ENCODE measurements at places on chromosomes 3 and 15.

DNA sequence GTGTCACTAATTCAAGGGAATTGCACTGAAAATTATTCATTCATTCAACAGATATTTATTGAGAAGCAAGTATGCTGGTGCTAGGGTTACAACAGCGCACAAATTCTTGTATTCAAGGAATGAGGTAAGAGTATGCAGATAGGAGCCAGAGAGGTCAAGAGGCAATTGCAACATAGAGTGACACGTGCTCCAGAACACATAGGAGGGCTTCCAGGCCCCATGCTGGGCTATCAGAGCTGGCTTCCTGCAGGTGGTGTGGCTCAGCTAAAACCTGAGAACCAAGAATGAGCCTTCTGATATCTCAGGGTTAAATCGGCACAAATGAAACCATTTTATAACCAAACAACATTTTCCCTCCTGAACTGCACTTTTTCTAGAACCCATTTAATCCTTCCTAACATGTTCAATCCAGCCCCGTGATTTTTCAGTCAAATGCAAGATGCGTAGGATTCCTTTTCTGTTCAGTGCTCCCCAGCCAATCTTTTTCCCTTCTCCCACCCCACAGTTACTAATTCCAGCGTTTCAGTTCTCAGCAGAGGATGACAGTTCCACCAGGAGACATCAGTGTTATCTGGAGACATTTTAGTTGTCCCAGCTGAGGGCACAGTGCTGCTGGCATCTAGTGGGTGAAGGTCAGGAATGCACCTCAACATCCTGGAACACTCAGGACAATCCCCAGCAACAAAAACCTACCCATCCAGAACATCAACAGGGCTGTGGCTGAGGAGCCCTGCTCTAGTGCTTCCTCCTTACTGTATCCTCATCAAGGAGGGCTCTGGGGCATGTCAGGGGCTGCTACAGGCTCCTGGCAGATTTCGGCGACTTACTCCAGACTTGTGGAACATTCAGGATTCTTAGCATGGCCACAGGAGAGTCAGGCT lies 13.1 kb downstream of the CCR5AS start:
- DNase-seq, result no peak

- no peak for DNase-seq
These were observed 60.9 kb upstream of the ITGA11 start for GRCh38 chr15:68492855-68493254.

DNA sequence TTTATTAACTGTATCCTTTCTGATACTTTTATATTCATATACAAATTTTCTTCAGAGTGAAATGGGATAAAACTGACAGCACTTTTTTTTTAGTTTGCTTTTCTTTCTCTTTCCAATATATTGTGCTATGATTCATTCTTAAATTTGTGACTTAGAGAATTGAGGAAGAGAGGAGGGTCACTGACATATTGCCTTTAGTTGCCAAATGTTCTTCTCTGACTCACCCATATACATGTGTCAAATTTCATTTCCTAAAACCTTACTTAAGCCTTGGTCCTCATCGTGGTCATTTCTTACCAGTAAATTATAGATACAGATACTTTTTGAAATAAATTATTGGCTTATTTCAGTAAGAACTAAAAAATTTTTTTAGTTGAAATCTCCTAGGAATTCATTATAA lies 53.9 kb downstream of the CLASP2 start:
- DNase-seq, result no peak

DNA sequence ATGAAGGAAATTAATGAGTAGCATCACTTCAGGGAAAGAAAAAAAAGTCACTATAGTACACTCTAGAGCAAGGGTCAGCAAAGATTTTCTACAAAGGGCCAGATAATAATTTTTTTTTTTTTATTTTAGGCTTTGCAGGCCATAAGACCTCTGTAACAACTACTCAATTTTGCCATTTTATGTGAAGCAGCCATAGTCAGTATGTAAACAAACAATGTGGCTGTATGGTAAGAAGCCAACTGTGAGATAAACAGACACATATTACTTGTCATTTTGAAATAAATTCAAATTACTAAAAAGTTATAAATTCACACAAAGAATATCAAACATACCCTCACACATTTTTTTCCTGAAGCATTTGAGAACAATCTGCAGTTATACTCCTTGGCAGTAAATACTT lies 40.6 kb downstream of the SCAPER start:
- DNase-seq, result no peak

DNA sequence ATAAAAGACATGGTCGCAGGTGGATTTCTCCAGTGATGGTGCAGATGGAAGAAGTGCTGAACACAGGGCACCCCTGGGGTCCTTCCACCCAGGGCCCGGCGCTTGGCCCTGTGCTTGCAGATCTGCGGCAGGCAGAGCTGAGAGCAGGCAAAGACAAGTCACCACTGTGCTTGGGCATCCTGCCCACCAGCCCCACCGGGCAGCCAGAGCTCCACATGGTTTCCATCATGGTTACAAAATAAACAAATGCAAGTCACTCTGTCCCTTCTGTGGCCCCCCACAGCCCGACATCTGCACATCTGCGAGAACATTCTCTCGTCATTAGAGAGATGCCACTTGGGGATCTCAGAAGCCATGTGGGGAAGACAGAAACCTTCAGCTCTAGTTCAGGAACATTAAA lies 37.6 kb upstream of the SFMBT1 start:
- DNase-seq, result no peak

- no peak for DNase-seq
These were observed 384.1 kb downstream of the PLOD2 start for GRCh38 chr3:145776782-145777408.

DNA sequence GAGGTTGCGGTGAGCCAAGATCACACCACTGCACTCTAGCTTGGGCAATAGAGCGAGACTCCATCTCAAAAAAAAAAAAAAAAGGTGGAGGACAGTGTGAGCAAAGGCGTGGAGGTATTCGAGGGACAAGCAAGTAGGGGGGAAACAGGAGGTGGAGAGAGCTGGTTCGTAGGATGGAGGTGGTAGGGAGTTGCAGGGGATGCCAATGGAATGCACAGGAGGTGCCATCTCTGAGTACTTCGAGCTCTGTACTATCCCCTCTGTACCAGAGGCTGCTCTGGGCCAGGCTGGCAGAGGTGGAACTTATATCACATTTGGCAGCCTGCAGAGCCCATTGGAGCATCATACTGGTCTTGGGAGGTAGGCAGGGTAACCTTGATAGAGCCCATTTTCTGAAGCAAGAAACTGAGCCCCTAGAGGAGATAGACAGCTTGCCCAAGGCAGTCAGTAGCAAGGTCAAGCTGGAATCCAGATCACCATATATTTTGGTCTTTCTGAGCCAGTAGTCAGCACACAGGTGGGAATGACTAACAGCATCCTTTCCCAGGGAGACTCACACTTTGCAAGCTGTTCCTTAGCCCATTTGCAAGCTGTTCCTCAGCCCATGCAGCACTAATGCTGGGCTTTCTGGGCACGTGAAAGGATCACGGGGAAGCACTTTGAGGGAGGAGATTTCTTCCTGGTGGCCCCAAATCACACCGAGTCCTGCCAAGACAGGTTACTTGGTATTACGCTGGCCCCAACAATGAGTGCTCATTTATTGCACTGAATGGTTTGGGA lies 9.2 kb upstream of the CCDC33 start:
- no peak for DNase-seq

Measured in CD4-positive, alpha-beta T cell treated with Interleukin-21 for 1 hour (primary cell).